Stimulated activated CD8-positive, alpha-beta memory T cell treated with anti-CD3 and anti-CD28 coated beads, Interleukin-4, amount 100 ng/mL, for 24 hours (primary cell): ENCODE measurements at places on chromosomes 1 and 21.

DNA sequence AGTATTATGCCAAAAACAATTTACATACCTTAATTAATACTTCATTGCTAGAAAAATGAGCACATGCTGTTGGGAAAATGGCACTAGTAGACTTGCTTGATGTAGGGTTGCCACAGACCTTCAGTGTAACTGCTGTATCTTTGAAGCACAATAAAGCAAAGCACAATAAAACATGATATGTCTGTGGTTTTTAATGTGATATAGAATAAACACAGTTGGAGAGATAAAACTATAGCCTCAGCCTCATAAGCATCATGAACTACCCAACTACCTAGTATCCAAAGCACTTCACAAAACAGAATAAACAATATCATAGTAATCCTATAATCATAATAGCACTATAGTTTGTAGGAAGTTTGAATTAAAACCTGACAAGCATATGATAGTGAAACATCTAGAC is 143.5 kb downstream of the SYT14 start:
- no peak for DNase-seq

GRCh38 chr1:30478799-30479563 is 244.4 kb downstream of the MATN1 start:
- no peak for DNase-seq

DNA sequence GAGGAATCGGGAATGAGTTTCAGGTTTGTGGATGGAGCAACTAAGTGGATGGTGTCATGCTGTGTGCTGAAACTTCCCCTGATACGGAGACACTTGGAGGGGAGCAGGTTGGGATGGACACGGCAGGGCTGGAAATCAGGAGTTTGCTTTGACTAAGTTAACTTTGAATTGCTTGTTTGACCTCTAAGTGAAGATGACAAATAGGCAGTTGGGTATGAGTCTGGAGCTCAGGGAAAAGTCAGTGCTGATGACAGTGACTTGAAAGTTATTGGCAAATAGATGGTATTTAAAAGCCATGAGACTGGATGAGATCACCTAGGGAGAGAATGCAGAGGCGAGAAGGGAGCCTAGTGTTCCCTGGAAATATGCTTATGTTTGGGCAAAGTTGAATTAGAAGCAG is 12.8 kb upstream of the ZSCAN20 start:
- DNase-seq = no peak

GRCh38 chr1:222994511-222995235 is 148.4 kb downstream of the TLR5 start:
- DNase-seq = no peak

DNA sequence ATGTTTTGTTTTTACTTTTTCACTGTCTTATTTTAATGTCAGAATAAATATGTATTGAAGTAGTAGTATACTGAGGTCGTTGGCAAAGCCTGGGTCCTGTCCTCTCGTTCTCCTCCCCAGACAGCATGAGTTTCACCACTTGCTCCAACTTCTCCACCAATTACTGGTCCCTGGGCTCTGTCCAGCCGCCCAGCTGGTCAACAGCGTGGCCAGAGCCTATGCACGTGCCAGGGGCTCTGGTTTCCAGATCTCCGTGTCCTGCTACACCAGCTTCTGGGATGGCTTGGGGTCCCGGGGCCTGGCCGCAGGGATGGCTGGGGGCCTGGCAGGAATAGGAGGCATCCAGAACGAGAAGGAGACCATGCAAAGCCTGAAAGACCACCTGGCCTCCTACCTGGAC is 19.3 kb downstream of the PTPN14 start:
- DNase-seq = no peak

DNA sequence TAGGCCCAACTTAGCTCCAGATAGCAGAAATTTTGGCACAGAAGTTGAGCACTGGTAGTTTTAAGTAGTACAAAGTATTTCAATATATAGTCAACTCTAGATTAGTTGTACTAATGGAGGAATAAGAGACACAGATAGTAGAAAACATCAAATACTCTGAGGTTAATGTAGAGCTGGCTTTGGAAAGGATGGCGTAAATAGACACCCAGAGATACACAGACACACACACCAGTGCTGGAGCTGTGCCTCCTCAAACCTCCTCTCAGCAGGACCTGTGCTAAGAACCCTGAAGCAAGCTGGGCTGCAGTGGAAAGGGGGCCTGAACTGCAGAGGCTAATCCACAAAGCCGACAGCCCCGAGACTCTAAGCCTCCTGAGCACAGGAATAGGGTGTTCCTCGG is 67.0 kb upstream of the EDEM3 start:
- no peak for DNase-seq

DNA sequence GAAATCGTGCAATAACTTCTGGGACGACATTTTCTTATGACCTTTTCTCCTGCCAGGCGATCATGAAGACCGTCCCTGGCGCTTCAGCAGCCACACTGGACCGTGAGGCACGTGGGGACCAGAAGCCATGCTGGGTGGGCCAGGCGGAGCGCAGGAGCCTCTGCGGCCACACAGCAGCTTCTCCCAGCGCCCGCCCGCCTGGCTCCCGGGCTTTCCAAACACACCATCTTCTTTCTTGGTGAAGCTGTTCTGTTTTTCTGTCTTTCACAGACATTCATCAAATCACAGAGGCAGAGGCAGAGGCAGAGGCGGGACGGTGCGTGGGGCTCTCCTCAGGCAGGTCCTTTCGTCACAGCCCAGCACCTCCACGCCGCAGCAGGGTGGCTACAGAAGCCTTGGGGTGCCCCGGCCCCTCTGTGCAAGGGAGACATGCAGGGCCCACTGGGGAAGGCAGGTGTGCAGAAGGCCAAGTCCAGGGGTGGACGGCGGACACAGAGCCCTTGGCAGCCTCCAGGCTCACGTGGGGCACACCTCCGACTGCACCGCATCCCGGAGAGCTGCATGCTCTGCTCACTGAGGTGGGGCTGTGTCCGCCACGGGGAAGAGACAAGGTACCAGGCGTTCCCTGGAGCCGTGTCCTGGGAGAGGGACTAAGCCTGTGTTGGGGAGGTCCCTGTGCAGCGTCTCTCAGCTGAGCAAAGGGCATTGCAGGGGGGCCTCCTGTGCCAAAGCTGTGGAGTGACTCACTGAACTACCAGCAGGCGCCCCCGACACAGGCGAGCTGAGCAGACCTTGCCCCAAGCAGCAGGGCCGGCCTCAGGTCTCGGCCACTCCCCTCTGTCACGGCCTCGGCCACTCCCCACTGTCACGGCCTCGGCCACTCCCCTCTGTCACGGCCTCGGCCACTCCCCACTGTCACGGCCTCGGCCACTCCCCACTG is 2.6 kb upstream of the TMEM240 start:
- no peak for DNase-seq

DNA sequence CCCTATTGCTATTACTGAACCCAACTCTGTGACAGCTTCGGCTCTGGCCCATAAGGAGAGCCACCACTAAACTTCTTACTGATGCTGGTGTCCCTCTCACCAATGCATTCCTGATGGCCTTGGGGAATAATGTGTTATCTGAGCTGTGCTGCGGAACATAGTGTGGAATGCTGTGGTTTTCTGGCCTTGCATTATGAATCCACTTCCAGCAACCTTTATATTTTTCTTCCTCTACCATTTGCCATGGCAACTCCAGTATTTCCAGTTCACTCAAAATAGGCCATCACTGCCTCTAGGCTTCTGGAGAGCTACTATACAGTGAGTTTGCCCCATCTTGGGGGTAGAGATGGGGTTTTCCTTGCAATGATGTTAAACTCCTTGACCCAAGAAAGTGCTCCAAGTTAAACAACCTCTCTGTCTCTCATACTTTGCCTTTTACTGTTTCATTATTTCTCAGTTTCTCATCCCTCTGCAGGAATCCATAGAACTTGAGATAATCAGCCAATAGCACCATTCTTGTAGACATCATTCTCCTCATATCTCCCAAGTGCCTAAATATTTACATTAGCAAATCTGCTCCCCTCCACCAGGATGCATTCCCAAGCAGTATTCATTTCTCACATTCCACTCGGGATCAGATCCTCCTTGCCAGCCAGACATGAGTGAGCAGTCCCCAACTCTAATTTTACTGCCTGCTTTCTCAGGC is 11.1 kb upstream of the RAVER2 start:
- DNase-seq = no peak

GRCh38 chr1:36775716-36776115 is 258.6 kb downstream of the GRIK3 start:
- DNase-seq = no peak

- DNase-seq = no peak
Observed at GRCh38 chr1:217453816-217454215, 177.1 kb downstream of the GPATCH2 start.
